NCI-H69 (cell line): ENCODE measurements at places on chromosomes 4 and X.

DNA sequence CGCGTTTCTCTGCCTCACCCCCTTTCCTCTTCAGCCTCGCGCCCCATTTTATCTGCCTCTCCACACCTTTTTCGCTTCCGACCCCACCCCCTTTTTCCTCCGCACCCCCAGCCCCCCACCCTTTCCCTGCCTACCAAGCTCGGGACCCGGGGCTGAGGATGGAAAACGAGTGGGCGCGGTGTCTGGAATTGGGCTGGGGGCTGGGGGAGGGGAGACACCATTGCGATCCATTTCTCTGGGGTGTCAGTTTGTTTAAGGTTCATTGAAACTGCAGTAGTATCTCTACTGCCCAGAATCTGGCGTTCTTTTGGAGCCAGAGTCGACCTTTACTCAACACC lies 707 bp downstream of the SLC9A6 start:
- no peak for DNase-seq

DNA sequence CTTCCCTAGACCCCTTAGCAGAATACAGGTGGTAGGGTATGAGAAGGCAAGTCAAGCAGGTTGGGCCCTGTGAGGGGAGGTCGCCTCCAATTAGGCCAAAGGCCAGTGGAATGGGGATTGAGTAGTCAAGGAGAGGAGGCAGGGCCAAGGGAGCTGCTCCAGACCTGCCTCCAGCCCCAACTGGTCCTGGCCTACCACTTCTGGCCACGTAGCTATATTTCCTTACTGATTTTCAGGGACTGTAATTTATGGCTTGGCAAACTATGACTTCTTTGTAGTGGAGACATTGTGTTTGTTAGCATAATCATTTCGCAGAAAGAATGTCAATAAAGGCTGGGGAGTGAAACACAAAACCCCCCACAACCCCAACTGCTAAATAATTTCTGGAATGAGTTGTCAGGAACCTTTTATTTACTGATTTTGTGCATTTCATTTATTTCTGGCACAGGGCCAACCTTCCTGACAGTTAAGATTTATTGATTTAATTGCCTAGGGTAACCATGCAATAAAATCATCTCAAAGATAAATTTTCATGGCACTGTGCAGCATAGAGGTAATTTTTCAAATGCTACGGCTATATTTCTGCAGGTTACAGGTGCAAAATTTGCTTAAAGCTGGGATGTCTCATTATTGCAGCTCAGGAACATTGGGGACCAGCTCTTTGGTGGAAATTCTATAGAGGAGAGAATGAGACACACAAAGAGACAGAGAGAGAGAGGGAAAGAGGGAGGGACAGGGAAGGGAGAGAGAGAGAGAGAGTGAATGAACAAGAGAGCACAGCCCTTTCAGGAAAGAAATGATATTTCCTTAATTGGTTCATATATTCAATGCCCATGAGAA lies 494.9 kb downstream of the IDS start:
- DNase-seq: peak; percentile 67

- no peak for DNase-seq
These were observed 8.8 kb upstream of the CDK16 start for GRCh38 chrX:47209508-47210238.

DNA sequence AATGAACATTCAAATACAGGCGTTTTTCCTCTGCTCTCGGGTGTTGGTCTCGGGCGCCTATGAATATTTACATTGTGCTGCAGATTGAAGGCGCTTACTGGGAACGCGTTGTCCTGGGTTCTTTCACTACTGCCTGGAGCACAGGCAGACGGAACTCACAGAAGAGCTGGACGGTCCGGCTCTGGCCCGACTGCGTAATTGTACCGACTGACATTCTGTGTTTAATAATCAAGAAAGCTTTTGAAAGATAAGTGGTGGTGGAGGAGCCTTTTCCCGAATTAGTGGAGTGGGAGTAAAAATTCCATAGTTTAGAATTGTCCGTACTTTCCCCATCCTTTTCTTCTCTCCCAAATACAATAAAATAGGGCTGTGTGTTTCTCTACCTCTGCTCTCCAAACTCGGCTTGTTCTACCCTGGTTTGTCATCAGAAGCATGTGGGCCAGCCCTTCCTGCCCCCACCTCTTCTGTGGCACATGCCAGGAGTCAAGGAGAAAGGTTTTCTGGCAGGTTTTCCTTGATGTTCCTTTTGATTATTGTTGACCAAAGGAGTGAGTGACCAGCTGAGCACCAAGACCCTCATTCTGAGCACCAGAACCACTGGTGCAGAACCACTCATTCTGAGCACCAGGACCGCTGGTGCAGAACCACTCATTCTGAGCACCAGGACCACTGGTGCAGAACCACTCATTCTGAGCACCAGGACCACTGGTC lies 2.3 kb downstream of the FHDC1 start:
- peak; percentile 48 for DNase-seq

DNA sequence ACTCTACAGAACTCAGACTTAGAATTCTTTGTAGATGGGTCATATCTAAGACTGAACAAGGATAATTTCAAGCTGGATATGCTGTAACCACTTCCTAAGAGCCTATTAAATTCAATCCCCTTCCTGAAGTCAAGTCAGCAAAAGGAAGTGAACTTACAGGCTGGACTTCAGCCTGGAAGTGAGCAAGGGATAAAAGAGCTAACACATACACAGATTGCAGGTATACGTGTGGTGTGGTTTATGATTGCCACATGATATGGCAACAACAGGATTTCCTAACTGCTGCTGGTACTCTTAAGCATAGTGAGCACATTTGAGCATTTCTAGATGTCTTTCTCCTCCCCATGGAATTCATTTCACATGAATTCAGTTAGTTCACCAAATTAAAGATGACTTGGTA lies 38.2 kb upstream of the UXT start:
- no peak for DNase-seq
